Osteoblast (primary cell): ENCODE measurements at places on chromosomes 16 and 17.

GRCh38 chr17:62749926-62750325 lies 58.2 kb downstream of the MARCHF10 start:
- DNase-seq: no peak
- H3K36me3 ChIP-seq: no peaks in the 10 kb centered on the region
- H3K4me3 ChIP-seq: no peak overlapping the region
- peaks cover 4% of the 10 kb centered on the region for H3K27me3 ChIP-seq
- H3K4me1 ChIP-seq: peaks cover 9% of the 10 kb centered on the region
- no peak overlapping the region for H3K27ac ChIP-seq

- peaks cover 91% of the 10 kb centered on the region for H3K36me3 ChIP-seq
- no peak for DNase-seq
- H3K4me1 ChIP-seq: peaks cover 50% of the 10 kb centered on the region
- H3K4me3 ChIP-seq: no peak overlapping the region
- no peaks in the 10 kb centered on the region for H3K27me3 ChIP-seq
These were observed 9.7 kb downstream of the ACLY start for GRCh38 chr17:41909088-41909487.

DNA sequence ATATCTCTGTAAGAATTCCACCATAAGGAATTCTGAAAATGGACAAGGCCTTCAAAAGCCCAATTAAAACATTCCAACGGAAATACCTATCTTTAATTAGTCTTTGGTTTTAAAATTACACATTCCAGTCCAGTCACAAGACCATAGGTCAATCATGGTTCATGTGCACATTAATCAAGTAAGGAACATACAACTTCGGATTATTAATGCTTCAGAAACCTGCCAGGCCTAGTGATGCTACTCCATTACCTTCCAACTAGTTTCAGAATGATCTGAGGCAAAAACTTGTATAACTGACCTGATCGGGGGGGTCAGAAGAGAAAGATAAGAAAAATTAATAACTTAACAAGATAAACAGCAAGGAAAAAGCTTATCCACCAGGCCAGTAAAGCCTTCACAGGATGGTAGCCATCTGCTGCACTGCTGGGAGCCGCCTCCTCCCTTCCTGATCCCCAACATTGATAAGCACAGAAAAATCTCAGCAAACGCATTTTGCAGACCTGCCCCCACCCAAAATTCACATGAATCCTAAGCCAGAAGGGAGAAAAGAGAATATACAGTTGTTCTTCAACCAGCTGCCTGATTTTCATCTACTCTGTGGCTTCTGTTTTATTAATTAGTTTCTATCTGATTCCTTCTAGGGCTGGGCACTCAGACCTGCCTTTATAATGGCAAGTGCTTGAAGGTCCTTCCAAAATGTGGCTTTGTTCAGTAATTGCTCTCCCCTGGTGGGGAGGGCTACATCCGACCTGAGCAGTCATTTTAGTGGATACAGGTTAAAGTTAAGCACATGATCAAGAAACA lies 6.0 kb downstream of the SDR42E1 start:
- H3K27ac ChIP-seq: no peak overlapping the region
- no peaks in the 10 kb centered on the region for H3K27me3 ChIP-seq
- no peaks in the 10 kb centered on the region for H3K36me3 ChIP-seq
- H3K4me3 ChIP-seq: no peak overlapping the region
- H3K4me1 ChIP-seq: no peaks in the 10 kb centered on the region

- no peaks in the 10 kb centered on the region for H3K4me1 ChIP-seq
- no peak for DNase-seq
- no peaks in the 10 kb centered on the region for H3K36me3 ChIP-seq
- no peak overlapping the region for H3K4me3 ChIP-seq
These were observed 27.1 kb downstream of the GPR142 start for GRCh38 chr17:74394275-74394950.

GRCh38 chr16:4900036-4900435 lies 36.9 kb downstream of the PPL start:
- no peaks in the 10 kb centered on the region for H3K36me3 ChIP-seq
- H3K27me3 ChIP-seq: peaks cover 25% of the 10 kb centered on the region
- no peak overlapping the region for H3K4me3 ChIP-seq
- no peaks in the 10 kb centered on the region for H3K4me1 ChIP-seq
- H3K27ac ChIP-seq: no peak overlapping the region

DNA sequence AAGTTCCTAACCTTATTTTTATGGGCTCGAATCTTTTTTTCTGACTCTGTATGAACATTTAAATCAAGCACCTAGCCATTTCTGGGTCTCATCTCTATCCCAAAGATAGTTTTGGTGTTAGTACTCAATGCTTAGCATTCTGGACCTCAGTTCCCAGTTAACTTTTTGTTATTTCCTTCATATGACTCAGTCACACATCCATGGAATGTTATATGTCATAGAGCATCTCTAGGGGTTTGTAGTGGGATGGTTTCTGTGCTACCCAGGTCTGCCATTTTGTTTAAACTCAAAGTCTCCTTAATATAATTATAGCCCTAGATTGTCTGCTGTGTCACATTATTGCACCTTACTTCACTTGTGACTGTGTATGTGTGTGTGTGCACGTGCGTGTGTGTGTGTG lies 90.1 kb downstream of the EFCAB13 start:
- peak; percentile 57 for DNase-seq
- no peaks in the 10 kb centered on the region for H3K4me1 ChIP-seq
- no peak overlapping the region for H3K27ac ChIP-seq

DNA sequence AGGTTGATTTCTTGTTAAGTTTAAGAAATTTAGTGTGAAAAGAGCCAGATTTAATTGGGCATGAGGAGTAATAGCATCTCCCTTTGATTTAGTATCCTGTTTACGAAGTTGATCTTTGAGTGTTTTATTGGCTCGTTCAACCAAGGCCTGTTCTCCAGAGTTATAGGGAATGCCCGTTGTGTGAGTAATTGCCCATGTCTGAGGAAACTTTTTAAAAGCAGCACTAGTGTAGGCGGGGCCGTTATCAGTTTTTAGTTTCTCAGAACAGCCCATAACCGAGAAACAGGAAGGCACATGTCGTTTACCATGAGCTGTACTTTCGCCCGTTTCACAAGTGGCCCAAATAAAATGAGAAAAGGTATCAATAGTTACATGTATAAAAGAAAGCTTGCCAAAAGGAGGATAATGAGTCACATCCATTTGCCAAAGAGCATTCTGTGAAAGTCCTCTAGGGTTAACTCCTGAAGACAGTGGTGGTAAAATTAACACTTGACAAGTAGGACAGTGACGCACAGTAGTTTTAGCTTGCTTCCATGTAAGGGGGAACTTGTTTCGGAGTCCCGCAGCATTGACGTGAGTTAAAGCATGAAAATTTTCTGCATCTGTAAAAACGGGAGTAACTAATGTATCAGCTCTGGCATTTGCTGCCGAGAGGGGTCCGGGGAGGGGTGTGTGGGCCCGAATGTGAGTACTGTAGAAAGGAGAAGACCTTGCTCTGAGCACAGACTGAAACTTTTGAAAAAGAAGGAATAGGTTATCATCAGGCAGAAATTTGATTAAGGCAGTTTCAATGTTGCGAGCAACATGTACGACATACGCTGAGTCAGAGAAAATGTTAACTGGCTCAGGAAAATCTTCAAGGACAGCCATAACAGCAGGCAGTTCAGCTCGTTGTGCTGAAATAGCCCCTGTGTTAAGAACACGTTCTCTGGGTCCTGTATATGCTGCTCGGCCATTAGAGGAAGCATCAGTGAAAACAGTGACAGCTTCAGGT lies 18.5 kb upstream of the KCTD5 start:
- H3K4me1 ChIP-seq: peaks cover 7% of the 10 kb centered on the region
- H3K4me3 ChIP-seq: no peak overlapping the region
- H3K27ac ChIP-seq: peak overlapping the region; percentile 12
- DNase-seq: no peak
- H3K27me3 ChIP-seq: peaks cover 3% of the 10 kb centered on the region
- H3K36me3 ChIP-seq: peaks cover 6% of the 10 kb centered on the region

DNA sequence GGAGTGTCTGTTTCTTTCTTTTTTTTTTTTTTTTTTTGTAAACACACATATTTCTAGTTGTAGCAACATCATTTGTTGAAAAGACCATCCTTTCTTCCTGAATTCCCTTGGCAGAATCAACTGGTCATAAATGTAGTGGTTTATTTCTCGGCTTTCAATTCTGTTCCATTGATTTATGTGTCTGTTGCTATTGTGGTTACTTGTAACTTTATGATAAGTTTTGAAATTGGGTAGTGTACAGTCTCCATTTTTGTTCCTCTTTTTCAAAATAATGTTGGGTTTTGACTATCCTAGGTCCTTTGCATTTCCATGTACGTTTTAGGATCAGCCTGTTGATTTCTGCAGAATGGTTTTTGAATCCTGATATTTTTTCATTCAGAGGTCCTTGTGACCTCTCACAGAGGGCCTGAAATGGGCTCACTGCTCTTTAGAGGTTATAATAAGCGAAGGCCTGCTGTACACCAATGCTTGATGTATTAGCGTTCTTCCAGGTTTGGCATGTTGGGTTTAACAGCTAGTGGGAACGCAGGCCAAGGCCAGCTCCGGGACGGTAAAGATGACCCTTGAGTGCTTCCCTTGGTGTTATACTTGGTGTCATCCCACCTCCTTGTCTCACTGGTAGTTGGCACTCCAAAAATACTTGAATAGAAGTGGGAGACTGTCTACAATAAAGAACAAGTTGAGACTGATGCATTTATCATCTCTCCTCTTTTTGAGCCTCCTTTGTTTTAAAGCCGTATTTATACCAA lies 43.8 kb downstream of the ZNRF1 start:
- no peaks in the 10 kb centered on the region for H3K27me3 ChIP-seq
- no peak overlapping the region for H3K4me3 ChIP-seq
- H3K36me3 ChIP-seq: no peaks in the 10 kb centered on the region
- no peak overlapping the region for H3K27ac ChIP-seq

DNA sequence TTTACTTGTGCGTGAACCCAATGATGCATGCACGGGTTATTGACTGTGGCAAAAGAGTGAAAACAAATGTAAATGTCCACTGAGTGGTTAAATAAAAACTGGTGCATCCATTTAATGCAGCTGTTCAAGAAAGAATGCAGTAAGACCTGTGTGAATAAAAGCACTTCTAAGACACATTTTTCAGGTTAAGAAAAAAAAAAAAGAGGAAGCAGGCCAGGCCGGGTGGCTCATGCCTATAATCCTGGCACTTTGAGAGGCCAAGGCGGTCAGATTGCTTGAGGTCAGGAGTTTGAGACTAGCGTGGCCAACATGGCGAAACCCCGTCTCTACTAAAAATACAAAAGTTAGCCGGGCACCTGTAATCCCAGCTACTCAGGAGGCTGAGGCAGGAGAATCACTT lies 11.8 kb downstream of the CNGB1 start:
- H3K4me3 ChIP-seq: no peak overlapping the region
- peaks cover 13% of the 10 kb centered on the region for H3K27me3 ChIP-seq
- DNase-seq: peak; percentile 15
- no peaks in the 10 kb centered on the region for H3K4me1 ChIP-seq
- H3K27ac ChIP-seq: no peak overlapping the region
- H3K36me3 ChIP-seq: no peaks in the 10 kb centered on the region

- H3K4me1 ChIP-seq: no peaks in the 10 kb centered on the region
- no peaks in the 10 kb centered on the region for H3K36me3 ChIP-seq
- no peak overlapping the region for H3K4me3 ChIP-seq
- no peak overlapping the region for H3K27ac ChIP-seq
- H3K27me3 ChIP-seq: no peaks in the 10 kb centered on the region
These were observed 269.0 kb downstream of the WWOX start for GRCh38 chr16:78368121-78369102.

- peak overlapping the region; percentile 92 for H3K27ac ChIP-seq
- no peaks in the 10 kb centered on the region for H3K27me3 ChIP-seq
- H3K4me3 ChIP-seq: peak overlapping the region; percentile 85
- no peaks in the 10 kb centered on the region for H3K36me3 ChIP-seq
- DNase-seq: peak; percentile 99
These were observed 235.3 kb downstream of the SEC14L1 start for GRCh38 chr17:77375917-77376651.

DNA sequence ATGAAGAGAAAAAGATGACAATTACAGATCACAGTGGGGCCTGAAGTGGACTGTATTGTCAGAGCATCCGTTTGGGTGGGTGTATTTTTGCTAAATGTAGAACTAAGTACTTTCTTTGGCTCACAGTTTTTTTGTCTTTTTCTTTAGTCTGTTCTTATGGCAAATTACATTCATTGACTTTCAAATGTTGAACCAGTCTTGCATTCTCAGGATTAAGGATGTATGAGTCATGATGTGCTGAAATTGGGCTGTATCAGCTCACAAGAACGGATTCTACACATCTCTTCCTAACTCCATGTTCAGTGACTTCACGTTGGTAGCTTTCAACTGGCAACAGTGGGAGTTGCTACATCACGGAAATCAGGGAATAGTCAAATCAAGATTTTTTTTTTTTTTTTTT lies 66.5 kb downstream of the TEX2 start:
- H3K27me3 ChIP-seq: no peaks in the 10 kb centered on the region
- no peak overlapping the region for H3K4me3 ChIP-seq
- peak; percentile 70 for DNase-seq
- peak overlapping the region; percentile 12 for H3K27ac ChIP-seq
- peaks cover 6% of the 10 kb centered on the region for H3K36me3 ChIP-seq

GRCh38 chr17:36008998-36009665 lies 7.8 kb upstream of the CCL15 start:
- H3K4me1 ChIP-seq: no peaks in the 10 kb centered on the region
- H3K4me3 ChIP-seq: no peak overlapping the region
- no peaks in the 10 kb centered on the region for H3K36me3 ChIP-seq
- peaks cover 6% of the 10 kb centered on the region for H3K27me3 ChIP-seq

GRCh38 chr16:56783344-56783743 lies 53.4 kb downstream of the NUP93 start:
- no peaks in the 10 kb centered on the region for H3K27me3 ChIP-seq
- no peaks in the 10 kb centered on the region for H3K4me1 ChIP-seq
- no peak overlapping the region for H3K4me3 ChIP-seq

- H3K36me3 ChIP-seq: no peaks in the 10 kb centered on the region
- H3K4me3 ChIP-seq: peak overlapping the region; percentile 29
- DNase-seq: peak; percentile 98
These were observed 24.3 kb upstream of the MLKL start for GRCh38 chr16:74724820-74725549.

- H3K27me3 ChIP-seq: no peaks in the 10 kb centered on the region
- H3K36me3 ChIP-seq: no peaks in the 10 kb centered on the region
- H3K4me3 ChIP-seq: no peak overlapping the region
- DNase-seq: no peak
- H3K27ac ChIP-seq: no peak overlapping the region
These were observed 91.6 kb downstream of the TNFRSF13B start for GRCh38 chr17:16880121-16880842.

GRCh38 chr16:81311762-81312161 lies 3.0 kb upstream of the GAN start:
- no peak for DNase-seq
- no peak overlapping the region for H3K27ac ChIP-seq
- H3K4me1 ChIP-seq: peaks cover 16% of the 10 kb centered on the region
- H3K36me3 ChIP-seq: no peaks in the 10 kb centered on the region
- no peak overlapping the region for H3K4me3 ChIP-seq
- no peaks in the 10 kb centered on the region for H3K27me3 ChIP-seq

GRCh38 chr17:1058423-1059130 lies 61.6 kb downstream of the TIMM22 start:
- peaks cover 5% of the 10 kb centered on the region for H3K4me1 ChIP-seq
- no peak overlapping the region for H3K27ac ChIP-seq
- H3K27me3 ChIP-seq: no peaks in the 10 kb centered on the region
- peaks cover 42% of the 10 kb centered on the region for H3K36me3 ChIP-seq
- DNase-seq: peak; percentile 94
- H3K4me3 ChIP-seq: no peak overlapping the region

DNA sequence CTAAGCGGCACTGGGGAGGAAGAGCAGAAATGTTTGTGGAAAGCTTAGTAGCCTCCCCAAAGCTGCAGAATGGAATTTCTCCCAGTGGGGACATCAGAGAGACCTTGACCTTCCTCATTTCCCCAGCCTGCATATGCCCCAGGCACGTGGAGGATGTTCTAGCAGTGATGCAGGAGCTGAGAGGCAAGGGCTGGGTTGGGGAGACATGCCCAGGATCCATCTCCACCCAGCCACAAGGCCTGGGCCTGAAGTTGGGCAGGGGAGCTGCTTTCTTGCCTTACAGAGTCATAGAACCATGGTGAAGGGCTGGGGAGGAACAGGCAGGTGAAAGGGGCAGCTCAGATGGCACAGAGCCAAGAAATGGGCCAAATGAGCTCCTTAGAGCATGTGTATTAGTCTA lies 104.0 kb downstream of the TMEM132E start:
- DNase-seq: no peak
- no peak overlapping the region for H3K4me3 ChIP-seq
- H3K27me3 ChIP-seq: no peaks in the 10 kb centered on the region
